COR-L47 (cell line): ENCODE measurements at places on chromosomes 1 and 21.
A peak's percentile ranks its signal among the peaks of the same experiment; 100 is the strongest.

- DNase-seq, result no peak
Measured at GRCh38 chr1:117671781-117672501, 66.1 kb downstream of the TENT5C start.

- no peak for DNase-seq
Measured at GRCh38 chr1:113027007-113027406, 46.0 kb upstream of the LRIG2 start.

- no peak for DNase-seq
Measured at GRCh38 chr1:23895082-23895481, 18.1 kb downstream of the CNR2 start.

GRCh38 chr1:75615613-75616435 is 4.9 kb upstream of the SLC44A5 start:
- DNase-seq, result peak; percentile 50

- peak; percentile 64 for DNase-seq
Measured at GRCh38 chr1:39632682-39633417, 6.6 kb downstream of the HEYL start.

- no peak for DNase-seq
Measured at GRCh38 chr1:114468710-114469468, 42.1 kb downstream of the TRIM33 start.

- DNase-seq, result no peak
Measured at GRCh38 chr1:67226688-67227087, 60.4 kb downstream of the IL23R start.

GRCh38 chr1:84836145-84836544 is 56.9 kb downstream of the LPAR3 start:
- DNase-seq, result no peak

- DNase-seq, result no peak
Measured at GRCh38 chr21:29371464-29371863, 72.7 kb downstream of the BACH1 start.

- no peak for DNase-seq
Measured at GRCh38 chr1:184639205-184639604, 115.5 kb downstream of the EDEM3 start.

DNA sequence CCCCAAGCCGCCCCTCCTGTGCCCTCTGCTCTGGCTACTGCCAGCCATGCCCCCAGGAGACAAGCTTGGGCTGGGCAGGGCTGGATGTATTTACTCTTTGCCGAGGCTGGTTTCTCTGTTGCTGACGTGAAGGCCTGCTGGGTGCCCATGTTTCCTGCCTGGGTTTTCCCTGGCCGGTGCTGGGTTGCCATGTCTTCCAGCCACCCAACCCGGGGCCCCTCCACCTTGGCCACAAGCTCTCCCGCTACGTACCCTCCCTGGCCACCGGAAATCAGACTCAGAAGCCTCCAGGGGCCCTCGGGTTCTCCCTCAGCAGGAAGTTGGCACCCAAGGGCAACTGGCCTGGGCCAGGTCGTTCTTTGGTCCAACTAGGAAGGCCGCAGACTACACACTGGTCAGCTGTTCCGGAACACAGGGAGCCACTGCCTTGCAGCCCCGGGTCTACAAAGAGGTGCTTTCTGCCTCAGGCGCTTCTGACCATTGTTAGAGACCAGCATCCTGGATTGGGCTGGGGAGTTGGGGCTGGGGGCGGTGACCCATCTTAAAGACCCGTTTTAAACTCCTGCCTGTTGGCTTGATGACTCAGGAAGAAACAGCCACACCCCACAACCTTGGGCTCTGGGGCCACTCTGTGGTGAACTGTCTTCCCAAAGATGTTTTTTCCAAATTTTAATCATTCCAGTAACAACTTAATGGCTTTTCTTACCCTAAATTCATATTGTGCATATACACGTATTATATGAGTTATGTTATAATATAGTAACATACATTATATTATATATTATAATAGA is 71.2 kb upstream of the RUNX3 start:
- no peak for DNase-seq

- DNase-seq, result no peak
Measured at GRCh38 chr1:113928187-113928930, 765 bp upstream of the HIPK1 start.
